ENCODE measurements at places on chromosomes 6 and 20. TPM values are rescaled to one million over a fixed set of nuclear protein-coding genes. Genes with fewer than 3 reads are reported as not detected.

DNA sequence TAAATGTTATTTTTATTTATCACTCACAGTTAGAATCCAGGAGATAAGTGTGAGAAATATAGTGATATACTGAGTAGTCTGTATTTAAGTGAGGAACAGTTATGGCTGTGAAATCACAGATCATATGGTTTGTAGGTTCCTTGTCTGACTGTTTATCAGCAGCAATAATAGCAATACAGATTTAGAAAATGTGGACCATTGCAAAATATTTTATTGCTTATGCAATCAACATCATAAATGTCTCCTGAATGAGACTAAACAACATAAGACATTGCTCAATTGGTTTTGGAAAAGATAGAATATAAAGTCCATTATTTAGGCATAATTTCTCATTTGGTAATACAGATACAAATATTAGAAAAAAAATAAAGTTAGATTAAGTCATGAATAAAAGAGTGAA, 43.7 kb downstream of the CCDC170 start:
- DNase-seq, result no peak

Gene OPRM1
- not detected for total RNA-seq

- no peak for DNase-seq
These were observed 613.2 kb upstream of the FLRT3 start for GRCh38 chr20:14950633-14951032.

GRCh38 chr6:150749091-150749670, 116.3 kb upstream of the MTHFD1L start:
- DNase-seq, result no peak

Gene CALHM5
- total RNA-seq, result 2.4 TPM

DNA sequence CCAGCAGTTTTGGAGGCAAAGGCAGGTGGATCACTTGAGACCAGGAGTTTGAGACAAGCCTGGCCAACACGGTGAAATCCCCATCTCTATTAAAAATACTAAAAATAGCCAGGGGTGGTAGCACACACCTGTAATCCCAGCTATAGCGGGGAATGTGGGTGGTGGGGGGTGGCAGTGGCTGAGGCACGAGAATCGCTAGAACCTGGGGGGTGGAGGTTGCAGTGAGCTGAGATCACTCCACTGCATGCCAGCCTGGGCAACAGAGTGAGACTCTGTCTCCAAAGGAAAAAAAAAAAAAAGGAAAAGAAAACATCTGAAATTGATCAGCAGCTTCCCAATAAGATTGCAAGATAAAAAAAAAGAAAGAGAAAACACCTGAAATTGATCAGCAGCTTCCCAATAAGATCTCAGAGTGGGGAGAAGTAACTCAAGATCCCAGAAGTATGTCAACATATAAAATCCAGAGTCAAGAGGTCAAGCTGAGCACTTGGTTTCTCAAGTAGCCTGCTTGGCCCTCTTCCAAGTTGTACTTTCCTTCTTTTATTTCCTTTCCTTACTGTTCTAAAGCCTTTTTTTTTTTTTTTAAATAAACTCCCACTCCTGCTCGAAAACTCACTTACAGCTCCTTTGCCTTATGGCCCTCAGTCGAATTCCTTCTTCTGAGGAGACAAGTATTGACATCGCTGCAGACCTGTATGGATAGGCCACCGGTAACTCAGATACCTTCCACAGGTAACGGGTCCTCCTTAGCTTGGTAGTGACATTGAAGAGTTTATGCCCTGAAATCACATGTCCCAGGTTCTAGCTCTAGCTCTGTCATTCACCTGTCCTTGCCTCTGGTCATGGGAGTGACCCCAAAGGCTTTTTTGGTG, 368.5 kb upstream of the SYNCRIP start:
- no peak for DNase-seq

- DNase-seq, result peak; percentile 78
These were observed 194.0 kb downstream of the GMPR start for GRCh38 chr6:16432075-16433032.

DNA sequence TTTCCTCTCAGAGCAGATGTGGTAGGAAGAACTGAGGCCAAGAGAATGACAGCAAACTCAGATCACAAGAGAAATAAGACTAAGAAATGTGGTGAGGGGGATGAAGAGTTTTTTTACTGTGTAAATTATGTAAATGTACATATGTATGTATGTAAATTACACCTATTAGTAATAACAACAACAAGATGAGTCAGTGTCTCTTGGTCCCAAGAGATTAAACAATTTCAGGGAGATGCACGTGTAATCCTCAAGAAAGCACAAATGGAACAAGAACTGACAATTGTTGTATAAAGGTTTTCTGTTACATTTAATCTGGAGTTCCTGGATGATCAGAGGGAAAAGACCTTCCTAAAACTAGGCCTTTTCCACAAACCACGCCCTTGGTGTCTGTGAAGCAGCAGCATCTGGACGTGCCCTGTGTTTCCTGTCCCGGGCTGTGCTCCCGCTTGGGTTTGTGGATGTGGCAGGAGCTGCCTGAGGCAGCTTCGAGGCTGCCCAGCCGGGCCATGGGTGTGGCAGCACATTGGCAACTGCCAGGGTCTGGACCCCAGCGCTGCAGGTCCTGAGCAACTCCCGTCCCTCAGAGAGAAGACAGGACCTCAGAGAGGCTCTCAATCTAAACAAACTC, 994 bp downstream of the CLDN20 start:
- no peak for DNase-seq

Gene ALDH5A1
- total RNA-seq, result 10.9 TPM

Gene WFDC5
- total RNA-seq, result not detected

DNA sequence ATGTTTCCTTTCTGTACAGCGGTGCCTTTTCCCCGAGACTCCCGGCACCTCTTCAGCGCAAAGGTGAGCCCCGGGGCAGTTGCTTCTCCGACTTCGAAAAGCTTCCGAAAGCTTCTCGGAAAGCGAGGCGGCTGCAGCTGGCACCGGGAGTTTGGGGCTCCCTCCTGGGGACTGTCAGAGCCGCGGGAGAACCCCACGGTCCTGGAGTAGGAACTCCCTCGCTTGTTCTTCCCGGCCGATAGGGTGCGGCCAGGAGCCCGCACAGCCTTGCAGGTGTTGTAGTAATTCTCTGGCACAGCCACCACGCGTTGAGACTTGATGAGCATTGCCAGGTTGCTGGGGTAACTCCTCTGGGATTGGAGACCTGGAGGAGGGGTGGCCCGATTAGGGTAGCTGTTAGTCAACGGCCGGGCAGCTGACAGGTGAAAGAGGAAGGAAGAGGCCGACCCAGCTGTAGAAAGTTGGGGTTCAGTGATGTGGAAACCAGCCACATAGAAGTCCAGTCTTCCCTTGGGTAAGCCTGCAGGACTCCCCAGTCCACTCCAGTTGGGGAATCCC, 721 bp downstream of the KDM1B start:
- peak; percentile 68 for DNase-seq

Gene IL17F
- total RNA-seq, result not detected

Measured in right cardiac atrium (tissue), 5 donors.